ENCODE measurements at places on chromosomes 16 and 17.

- no peak for DNase-seq
Observed at GRCh38 chr16:14050291-14051027, 20.7 kb upstream of the MRTFB start.

DNA sequence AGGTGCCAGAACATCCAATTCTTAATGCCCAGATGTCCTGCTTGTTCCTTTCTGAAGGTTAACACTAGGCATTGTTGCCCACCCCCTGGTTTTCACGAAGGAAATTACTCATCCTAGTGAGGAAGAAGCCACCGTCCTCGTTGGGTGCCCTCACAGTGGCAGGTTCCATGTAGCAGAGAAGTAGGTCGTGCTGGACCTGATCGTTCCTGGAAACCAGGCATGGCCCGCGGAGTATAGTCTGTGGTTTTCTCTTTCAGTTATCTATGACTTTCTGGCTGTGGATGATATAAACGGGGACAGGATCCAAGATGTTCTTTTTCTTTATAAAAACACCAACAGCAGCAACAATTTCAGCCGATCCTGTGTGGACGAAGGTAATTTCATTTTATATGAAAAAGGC is 16.5 kb downstream of the RGS11 start:
- no peak for DNase-seq

GRCh38 chr17:31663576-31663975 is 195.5 kb downstream of the COPRS start:
- DNase-seq, result no peak

GRCh38 chr17:50205111-50205962 is 3.9 kb upstream of the COL1A1 start:
- DNase-seq, result peak; percentile 18

DNA sequence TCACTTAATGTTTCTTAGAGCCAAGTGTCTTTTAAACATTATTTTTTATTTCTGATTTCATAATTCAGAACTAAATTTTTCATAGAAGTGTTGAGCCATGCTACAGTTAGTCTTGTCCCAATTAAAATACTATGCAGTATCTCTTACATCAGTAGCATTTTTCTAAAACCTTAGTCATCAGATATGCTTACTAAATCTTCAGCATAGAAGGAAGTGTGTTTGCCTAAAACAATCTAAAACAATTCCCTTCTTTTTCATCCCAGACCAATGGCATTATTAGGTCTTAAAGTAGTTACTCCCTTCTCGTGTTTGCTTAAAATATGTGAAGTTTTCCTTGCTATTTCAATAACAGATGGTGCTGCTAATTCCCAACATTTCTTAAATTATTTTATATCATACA is 13.6 kb upstream of the BCAS3 start:
- no peak for DNase-seq

Measured in activated naive CD4-positive, alpha-beta T cell treated with anti-CD3 and anti-CD28 coated beads, Interleukin-2, amount 10 ng/mL, durations not matched to agents 7 days and 5 days (primary cell).